ENCODE measurements at places on chromosomes 6 and 20.

DNA sequence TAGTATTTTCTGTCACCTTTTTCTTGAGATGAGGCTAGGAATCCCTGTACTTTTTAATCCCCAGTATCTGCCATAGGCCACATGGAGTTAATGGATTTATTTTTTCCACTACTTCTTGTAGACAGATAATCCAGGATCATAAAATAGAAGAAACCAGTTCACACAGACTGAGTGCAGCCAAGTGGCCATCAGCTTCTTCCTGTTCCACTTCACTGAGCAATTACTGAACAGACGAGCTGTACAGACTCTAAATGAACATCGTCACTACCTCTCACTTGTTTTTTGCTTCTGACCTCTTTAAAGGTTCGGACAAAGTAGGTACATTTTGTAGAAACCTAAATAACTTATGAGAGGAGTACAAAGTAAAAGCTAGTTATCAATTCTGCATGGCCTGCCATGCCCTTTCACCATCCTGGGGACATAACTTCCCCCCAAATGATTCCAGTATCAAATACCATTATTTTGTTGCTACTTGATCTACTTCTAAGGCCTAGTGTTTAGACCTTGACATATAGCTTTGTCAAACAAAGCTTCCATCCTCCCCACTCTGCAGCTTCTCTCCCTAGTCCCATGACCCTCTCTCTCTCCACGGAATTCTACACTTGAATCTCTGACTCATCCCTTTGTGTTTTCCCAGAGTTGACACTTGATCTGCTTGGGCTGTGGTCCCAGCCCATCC is 34.4 kb upstream of the ARHGAP18 start:
- no peak for DNase-seq

GRCh38 chr6:53834132-53834531 is 39.3 kb downstream of the LRRC1 start:
- DNase-seq: no peak

- no peak for DNase-seq
Measured at GRCh38 chr6:75098709-75099108, 107.1 kb downstream of the COL12A1 start.

- DNase-seq: no peak
Measured at GRCh38 chr6:11493974-11494373, 43.6 kb upstream of the TMEM170B start.

- no peak for DNase-seq
Measured at GRCh38 chr6:156554160-156554559, 223.0 kb upstream of the ARID1B start.

- DNase-seq: no peak
Measured at GRCh38 chr6:138161338-138162110, at the start of gene ARFGEF3. ARFGEF3 (plus strand) TSS chr6:138161939; CDS start chr6:138162087, 148 bp downstream.

GRCh38 chr20:9027626-9028025 is 41.3 kb upstream of the PLCB4 start:
- DNase-seq: no peak

GRCh38 chr6:151310279-151310678 is 70.5 kb downstream of the AKAP12 start:
- no peak for DNase-seq

DNA sequence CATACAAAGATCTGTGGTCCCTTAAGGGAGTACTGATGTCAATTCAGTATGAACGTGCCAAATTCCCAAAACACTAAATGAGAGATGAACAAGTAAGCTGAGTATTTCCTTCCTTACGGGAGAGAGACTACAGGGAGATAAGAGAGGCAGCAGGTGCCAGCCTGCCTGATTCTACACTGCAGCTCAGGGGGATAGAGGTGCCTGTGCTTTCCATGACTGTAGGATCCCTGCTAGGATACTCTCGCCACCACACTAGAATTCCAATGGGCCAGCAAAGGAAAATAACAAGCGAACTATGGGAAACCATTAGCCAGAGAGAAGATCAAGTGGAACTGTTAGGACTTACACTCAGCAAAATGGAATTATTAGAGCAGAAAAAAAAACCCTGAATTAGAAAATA is 198.5 kb upstream of the BTBD3 start:
- no peak for DNase-seq

- no peak for DNase-seq
Measured at GRCh38 chr20:47703748-47704147, 81.5 kb downstream of the SULF2 start.

DNA sequence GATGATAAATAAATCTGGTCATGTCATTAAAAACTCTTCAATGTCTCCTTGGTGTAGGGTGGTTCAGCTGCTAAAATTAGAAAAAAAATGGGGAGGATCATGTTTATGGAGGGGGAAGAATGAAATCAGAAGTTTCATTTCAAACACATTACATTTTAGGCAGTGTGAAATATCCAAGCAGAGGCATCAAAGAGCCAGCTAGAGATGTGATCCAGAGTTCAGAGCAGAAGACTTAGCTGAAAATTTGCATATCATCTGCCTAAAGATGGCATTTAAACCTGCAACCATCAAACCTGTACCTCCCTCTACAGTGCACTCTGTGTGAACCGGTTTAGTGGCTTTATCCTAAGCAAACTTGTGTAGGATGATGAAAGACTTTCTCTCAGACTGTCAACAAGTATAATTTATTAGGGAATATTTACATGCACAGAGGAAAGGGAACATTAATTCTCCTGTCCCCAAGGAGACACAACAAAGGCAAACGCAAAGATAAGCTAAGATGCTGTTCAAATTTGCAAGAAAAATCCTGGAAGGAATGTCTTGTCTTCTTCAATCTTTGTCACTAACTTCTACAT is 84.8 kb upstream of the PLEKHG1 start:
- DNase-seq: no peak

GRCh38 chr20:17177341-17177740 is 49.5 kb upstream of the PCSK2 start:
- no peak for DNase-seq

GRCh38 chr6:37056439-37057127 is 51.1 kb downstream of the FGD2 start:
- DNase-seq: no peak

GRCh38 chr20:43442282-43442880 is 15.3 kb upstream of the SRSF6 start:
- no peak for DNase-seq

- no peak for DNase-seq
Measured at GRCh38 chr20:3013771-3014170, 29.7 kb upstream of the GNRH2 start.

- no peak for DNase-seq
Measured at GRCh38 chr6:137717074-137718073, 149.7 kb upstream of the TNFAIP3 start.

DNA sequence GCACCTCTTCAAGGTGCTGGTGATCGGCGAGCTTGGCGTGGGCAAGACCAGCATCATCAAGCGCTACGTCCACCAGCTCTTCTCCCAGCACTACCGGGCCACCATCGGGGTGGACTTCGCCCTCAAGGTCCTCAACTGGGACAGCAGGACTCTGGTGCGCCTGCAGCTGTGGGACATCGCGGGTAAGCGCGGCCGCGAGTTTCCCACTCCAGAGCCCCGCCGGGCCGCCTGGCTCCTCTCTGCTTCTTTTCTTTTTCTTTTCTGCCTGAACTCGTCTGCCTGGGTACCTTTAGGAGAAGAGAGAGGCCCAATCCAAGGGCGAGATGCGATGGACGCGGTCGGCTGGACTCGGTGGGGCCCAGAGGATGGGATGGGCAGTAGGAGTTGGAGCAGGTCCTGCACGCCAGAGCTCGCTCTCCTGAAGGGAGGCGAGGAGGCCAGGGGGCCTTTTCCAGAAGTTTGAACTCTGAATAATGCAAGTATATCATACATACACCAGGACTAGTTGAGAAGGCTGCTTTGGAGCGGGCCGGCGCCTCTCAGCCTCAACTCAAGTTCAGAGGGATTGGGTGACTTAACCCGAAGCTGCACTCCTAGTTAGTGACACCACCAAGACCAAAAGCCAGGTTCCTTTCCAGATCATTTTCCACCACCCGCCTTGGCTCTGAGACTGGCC is 445 bp downstream of the RAB32 start:
- DNase-seq: peak; percentile 12

DNA sequence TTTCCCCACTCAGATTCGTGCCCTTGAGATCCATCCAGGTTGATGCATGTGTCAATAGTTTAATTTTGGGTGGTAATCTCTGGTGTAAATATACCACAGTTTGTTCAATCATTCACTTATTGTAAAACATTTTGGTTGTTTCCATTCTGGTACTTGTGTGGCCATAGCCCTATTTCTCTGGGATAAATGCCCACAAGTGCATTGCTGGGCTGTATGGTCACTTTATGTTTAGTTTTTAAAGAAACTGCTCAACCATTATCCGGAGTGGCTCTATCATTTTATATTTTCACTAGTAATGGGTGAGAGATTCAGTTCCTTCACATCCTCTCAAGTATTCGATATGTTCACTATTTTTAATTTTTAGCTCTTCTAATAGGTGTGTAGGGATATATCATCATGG is 60.7 kb upstream of the RNF24 start:
- no peak for DNase-seq

DNA sequence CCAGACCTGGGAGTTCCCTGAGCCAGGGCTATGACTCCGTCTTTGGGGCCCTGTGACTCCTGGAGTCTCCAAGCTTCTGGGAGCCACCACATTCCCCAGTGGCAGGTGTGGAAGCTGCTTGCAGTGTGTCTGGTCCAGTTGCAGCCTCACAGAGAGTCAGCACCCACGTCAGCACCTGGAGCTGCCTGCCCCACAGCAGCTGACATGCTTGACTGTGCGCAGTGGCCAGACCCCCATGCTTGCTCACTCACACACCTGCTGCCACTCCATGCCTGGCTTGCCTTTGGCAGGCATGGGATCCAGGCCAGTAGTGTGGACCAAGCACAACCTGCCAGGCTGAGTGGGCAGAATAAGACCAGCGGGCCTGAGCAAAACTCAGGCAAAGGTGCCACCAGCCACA is 31.0 kb upstream of the ASIP start:
- DNase-seq: no peak

GRCh38 chr6:46052479-46052878 is 36.8 kb upstream of the CLIC5 start:
- no peak for DNase-seq

DNA sequence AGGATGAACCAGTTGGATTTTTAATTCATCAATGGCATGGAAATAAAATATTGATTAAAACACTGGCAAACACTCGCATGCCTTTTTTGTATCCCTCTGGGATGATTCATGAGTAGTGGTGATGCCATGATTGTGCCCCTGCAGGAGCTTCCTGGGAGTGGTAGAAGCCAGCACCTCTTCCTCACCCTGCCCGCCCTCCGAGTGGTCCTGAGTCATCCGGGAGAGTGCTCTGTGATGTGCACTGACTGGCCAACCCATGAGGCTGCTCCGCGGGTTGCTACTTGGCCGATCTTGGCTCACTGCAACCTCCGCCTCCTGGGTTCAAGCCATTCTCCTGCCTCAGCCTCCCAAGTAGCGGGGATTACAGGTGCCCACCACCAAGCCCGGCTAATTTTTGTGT is 27.4 kb downstream of the GJA10 start:
- DNase-seq: no peak

DNA sequence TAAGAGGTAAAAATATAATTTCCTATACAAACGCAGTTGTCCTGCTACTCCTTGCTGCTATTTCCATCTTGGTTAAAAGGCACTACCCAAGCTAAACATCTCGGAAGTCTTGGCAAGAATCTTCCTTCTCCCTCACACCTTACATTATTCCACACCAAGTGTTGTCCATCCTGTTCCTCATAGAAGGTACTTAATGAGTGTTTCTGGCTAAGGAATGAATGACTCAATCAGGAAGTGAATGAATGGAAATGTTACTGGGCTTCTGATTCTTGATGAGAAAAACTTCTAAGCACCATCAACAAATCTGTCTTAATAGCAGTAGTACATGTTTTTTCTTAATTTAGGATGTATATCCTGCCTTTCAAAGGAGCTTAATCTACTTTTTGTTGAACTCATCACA is 40.6 kb upstream of the RSPO3 start:
- no peak for DNase-seq

DNA sequence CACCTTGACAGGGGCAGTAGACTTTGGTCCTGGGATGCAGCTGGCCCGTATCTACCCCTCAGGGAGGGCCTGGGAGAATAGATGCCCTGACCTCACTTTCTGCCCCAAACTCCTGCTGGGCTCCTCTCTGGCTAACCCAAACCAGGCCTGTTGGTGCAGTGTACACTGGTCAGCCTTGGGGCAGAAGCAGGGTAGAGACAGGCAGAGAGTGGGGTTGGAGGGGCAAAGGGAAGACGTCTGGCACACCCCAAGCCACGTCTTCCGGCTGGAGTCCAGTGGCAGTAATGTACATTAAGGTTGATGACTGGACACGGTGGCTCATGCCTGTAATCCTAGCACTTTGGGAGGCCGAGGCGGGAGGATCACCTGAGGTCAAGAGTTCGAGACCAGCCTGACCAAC is 9.3 kb downstream of the DDR1 start:
- DNase-seq: no peak

All from hematopoietic multipotent progenitor cell treated with erythropoietin and hydrocortisone succinate and interleukin-3 and kit ligand, for 8 days (in vitro differentiated cells).